ENCODE measurements at places on chromosomes 5 and 9. TPM values are rescaled to one million over a fixed set of nuclear protein-coding genes. Genes with fewer than 3 reads are reported as not detected.

Gene AMBP
- total RNA-seq = 1.0 TPM

Gene FAM78A
- total RNA-seq = 18.3 TPM

Gene LEAP2
- 1.7 TPM for total RNA-seq

Gene GABRP
- 0.38 TPM for total RNA-seq

Gene NRARP
- 6.5 TPM for total RNA-seq

Gene PAX5
- total RNA-seq = 0.18 TPM

Gene CCL21
- 138 TPM for total RNA-seq

Gene GAS1
- 17.3 TPM for total RNA-seq

Gene CYLC2
- not detected for total RNA-seq

Gene TPRN
- 17.8 TPM for total RNA-seq

Gene SLC6A19
- total RNA-seq = not detected
